ENCODE measurements at places on chromosomes 13 and 19.

DNA sequence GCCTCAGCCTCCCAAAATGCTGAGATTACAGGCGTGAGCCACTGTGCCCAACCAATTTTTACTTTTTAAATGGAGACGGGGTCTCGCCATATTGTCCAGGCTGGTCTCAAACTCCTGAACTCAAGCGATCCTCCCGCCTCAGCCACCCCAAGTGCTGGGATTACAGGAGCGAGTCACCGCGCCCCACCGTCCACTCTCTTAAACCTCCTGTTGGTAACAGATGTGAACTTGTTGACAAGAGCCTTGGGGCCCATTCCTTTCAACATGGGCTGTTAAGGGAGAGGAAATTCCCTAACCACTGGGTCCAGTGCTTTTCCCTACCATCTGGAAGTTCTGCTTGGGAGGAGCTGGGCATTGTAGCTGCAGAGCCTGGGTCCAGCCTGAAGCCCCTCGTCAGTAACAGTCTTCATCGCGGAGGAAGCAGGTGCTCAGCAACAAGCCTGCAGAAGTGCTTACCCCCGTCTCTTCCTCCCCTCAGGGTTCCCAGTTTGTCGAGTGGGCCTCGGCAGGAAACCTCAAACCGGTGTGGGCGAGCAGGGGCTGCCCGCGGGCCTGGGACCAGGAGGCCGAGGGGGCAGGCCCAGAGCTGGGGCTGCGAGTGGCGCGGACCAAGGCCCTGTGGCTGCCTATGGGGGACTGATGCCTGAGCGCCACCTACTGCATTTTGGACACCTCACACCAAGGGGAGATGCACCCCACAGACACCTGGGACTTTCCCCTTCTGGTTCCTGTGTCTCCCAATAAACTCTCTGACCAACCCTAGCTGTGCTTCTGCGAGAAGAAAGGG, 4.0 kb upstream of the FLT3LG start:
- no peak for DNase-seq

DNA sequence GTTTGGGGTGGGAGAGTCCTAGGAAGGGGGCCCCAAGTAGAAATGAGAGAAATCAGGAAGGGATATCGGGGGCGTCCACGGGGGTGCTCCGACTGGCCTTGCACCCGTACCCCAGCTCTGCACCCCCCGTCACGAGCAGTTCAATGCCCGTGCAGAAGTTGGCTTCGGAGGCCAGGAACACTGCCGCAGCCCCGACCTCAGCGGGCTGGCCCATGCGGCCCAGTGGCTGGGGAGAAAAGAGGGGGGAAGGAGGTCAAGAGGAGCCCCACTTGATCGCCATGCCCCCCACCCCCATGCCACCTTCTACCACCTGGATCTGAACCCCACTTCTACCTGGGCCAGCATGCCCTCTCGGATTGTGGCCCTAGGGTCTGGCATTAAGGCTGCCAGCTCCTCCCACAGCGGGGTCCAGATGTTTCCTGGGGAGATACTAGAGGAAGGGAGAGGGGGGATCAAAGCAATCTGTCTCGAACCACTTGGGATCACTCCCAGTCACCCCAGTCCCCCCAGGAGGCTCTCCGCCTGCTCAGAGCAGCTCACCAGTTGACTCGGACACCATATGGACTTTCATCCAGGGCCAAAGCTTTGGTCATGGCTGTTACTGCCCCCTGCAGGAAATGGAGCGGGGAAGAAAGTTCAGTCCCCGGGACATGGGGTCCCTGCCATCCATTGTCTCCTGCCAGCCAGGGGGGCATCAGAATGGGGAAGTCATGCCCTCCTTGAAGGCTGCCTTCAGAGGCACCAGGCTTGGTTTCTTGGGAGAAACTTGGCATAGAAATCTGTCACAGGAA, 2.5 kb upstream of the BCAT2 start:
- no peak for DNase-seq

GRCh38 chr13:105159841-105160240, 1375.6 kb downstream of the EFNB2 start:
- no peak for DNase-seq

GRCh38 chr13:97285221-97285955, 63.3 kb downstream of the MBNL2 start:
- DNase-seq = no peak

DNA sequence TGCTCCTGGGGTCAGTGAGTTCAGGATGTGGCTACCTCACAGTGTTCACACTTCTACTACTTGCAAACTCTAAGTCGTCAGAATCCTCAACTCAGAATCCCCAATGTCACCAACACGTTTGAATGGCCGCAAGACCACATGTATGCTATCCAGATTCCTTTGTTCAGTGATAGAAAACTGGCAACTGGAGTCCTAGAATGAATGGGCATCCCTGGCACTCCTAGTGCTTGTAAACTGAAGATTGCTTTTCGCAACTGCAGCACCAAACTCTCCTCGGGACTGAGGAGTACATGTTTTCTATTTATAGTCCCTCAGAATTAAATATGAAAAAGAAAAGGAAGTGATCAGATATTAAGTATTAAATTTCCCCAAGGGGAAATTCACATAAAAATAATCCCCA, 4.9 kb downstream of the SMAD9 start:
- no peak for DNase-seq

DNA sequence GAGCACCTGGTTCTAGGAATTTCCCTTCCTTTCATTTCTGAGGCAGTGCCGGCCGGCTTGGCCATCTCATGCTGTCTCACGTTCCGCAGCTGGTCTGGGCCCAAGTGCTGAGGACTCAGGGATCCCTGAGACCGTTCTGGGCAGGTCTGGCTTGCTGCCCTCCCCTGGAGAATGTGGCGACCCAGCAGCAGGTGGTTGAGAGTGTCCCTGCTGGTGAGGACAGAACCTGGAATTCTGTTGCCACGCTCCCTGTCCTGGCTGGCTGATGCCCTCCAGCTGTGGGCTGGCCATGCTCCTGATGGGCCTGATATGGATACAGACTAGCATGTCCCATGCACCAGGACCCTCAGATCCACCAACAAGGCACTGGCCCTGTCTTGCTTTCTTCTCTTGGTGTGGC, 114.0 kb upstream of the C1QTNF9B start:
- no peak for DNase-seq

DNA sequence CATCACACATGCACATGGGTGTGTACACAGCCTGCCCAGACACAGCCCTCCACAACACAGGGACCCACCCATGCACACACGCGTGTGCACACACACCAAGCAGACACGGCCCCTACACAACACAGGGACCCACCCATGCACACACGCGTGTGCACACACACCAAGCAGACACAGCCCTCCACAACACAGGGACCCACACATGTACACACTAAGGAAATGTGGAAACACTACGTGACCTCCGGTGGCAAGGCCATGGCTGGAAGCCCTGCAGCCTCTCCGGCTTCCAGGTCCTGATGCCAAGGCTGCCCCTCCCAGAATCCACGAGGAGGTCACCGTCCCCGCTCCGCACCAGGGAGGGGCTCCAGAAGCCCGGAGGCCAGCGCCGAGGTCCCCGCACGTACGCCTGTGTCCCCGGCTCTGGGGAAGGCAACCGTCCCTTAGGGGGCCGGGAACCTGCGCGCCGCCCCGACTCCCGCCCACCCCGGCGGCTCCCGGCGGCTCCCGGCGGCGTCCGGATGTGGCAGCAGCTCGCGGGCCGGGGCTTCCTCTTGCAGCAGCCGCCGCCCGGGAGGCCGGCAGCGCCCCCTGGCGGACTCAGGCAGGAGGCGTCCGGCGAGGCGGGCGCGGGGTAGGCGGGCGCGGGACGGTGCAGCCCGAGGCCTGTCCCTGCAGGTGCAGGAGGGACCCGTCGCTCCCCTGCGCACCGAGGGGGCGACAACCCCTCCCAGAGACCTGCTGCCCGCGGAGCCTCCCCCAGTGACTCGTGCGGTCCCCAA, 29.8 kb upstream of the GRTP1 start:
- no peak for DNase-seq

GRCh38 chr13:19860884-19861655, 2.4 kb downstream of the ZMYM5 start:
- DNase-seq = no peak

DNA sequence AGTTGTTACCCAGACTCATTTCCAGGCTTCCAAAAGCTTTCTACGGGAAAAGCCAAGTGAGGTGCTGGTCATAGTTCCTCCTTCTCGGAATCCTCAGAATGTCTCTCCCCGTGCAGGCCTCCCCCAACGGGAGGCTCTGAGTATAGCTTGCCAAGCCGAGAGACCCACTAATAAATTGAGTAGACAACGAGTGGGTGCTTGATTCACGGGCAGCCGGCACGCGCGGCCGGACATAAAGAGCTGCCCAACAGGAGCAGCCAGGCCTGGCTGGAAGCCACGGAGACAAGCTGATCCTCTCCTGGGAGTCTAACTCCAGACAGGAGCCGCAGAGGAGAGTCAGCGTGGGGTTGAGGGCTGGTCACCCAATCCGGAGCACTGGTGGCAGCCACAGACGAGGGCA, 43.4 kb upstream of the MEDAG start:
- DNase-seq = no peak

GRCh38 chr19:8148410-8149260, 757 bp downstream of the FBN3 start:
- no peak for DNase-seq

GRCh38 chr19:32498648-32499200, 82.3 kb upstream of the PDCD5 start:
- DNase-seq = no peak

DNA sequence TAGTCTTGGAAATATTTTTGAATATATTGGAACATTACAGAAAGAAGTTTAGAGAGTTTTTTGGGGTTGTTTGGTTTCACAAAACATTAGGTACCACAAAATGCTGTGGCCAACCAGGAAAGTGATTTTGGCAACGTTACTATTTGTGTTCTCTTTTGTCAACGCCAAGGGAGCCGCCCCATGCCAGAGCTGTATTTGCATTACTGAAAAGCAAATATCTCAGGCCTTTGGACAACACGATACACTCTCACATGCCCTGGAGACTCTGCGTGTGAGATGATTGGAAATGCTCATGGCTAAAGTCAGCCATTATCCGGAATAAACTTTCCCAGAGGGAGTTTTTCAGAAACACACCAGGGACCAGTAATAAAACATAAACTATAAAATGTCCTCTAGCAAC, 324.6 kb downstream of the SHISA2 start:
- no peak for DNase-seq

DNA sequence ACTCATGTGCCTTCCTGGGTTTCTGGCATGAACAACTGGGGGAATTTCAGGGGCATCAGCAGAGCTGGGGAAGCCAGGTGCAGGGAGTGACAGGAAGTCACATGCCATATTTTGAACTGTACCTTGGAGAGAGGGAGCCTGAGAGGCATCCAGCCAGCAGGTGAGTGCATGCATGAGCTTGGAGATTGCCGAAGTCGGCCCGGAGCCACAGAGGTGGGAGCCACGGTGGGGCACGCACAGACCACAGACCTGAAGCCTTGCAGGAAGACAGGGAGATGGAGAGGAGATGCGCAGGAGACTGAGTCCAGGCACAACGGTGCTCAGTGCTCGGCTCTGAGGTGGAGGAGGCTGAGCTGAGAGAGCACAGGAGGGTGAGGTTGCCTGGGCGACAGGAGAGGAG, 55.1 kb downstream of the CDADC1 start:
- DNase-seq = no peak

GRCh38 chr19:12665281-12665573, 1.3 kb downstream of the MAN2B1 start:
- no peak for DNase-seq

- DNase-seq = no peak
Observed at GRCh38 chr19:2590630-2591399, 111.7 kb downstream of the GNG7 start.

GRCh38 chr13:80250213-80250810, 90.6 kb downstream of the SPRY2 start:
- DNase-seq = no peak

Measured in HS-27A (cell line).